NCI-H524 treated with DMSO at 0.1 percent for 48 hours (cell line): ENCODE measurements at places on chromosomes 12 and 14.

GRCh38 chr12:52191841-52192791, at the start of gene KRT80:
KRT80 (minus strand) TSS chr12:52192014; CDS start chr12:52191902, 112 bp downstream.
- DNase-seq: no peak

- DNase-seq: peak; percentile 68
These were observed 499.8 kb downstream of the C12orf50 start for GRCh38 chr12:87529413-87529812.

- no peak for DNase-seq
These were observed 292.8 kb upstream of the SFSWAP start for GRCh38 chr12:131418121-131418520.

DNA sequence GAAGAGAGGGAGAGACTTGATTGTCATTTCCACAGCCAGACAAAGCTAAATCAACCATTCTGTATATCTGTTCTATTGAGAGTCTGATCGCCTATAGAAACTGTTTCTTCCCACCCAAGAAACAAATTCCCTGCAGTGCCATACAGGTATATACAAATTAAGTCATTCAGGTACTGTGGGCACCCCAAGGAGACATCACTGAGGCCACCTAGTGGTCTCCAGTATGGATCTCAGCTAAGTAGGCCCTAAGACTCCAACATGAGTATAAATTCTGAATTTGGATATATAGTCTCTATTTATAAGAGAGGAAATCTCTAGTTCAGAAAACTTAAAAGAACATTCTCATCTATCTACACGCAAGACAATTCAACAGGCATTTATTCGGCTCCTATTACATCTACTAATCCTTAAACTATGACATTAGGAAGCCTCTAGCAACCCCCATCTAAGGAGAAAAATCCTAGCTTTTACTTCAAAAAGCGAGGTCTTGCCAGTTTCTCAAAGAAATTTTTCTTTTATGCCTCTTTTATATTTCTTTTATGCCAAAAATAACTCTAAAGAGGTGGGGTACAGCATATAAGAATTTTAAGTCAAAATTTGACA, 62.6 kb downstream of the DCAF5 start:
- no peak for DNase-seq

DNA sequence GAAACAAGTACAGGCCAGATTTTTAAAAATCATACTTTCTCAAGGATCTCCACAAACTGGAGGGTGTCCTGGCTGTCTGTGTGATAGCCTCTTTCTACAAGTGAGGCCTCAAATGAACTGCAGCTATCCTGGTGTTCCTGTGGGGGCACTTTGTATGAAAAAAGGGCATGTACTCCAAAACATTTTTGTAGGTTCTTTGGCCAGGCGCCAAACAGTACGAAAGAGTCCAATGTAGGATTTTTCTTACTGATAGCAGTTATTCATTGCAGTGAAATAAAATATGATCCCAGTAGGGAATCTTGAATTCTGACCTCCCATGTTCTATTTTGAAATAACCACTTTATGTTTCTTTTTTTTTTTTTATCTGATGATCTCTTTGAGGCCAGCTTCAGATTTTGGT, 381.7 kb downstream of the PAWR start:
- DNase-seq: no peak

GRCh38 chr12:27161458-27162228, 79.3 kb upstream of the C12orf71 start:
- DNase-seq: no peak

GRCh38 chr12:98606359-98606988, 13.0 kb downstream of the SLC25A3 start:
- DNase-seq: no peak
